Right lung (tissue), 10 donors: ENCODE measurements at places on chromosomes 16 and 17.

DNA sequence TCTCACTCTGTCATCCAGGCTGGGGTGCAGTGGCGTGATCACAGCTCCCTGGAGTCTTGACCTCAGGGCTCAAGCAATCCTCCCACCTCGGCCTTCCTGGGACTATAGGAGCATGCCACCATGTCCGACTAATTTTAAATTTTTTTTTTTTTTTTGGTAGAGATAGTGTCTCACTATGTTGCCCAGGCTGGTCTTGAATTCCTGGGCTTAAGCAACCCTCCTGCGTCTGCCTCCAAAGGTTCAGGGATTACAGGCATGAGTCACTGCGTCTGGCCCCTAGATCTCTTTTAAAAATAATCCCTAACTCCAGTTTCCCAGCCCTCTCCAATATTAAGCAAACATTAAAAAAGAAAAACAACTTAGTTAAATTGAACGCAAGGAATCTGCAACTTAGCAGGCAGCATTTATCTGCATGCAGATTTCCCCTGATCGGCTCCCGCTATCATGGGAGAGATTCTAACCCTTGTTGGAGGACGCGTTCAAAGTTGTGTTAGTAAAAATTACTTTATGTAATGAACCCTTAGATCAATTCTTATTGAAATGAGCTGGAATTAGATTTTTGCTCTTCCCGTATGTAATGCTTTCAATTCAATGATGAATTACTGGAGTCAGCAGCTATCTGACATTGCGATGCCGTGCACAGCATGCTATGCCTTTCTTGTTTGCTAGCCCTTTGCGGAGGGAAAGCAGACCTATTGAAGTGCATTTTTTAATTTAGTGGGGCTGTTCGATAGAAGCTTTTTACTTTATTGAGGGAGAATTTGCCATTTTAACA lies 171.7 kb downstream of the HAPSTR1 start:
- no peak for DNase-seq

DNA sequence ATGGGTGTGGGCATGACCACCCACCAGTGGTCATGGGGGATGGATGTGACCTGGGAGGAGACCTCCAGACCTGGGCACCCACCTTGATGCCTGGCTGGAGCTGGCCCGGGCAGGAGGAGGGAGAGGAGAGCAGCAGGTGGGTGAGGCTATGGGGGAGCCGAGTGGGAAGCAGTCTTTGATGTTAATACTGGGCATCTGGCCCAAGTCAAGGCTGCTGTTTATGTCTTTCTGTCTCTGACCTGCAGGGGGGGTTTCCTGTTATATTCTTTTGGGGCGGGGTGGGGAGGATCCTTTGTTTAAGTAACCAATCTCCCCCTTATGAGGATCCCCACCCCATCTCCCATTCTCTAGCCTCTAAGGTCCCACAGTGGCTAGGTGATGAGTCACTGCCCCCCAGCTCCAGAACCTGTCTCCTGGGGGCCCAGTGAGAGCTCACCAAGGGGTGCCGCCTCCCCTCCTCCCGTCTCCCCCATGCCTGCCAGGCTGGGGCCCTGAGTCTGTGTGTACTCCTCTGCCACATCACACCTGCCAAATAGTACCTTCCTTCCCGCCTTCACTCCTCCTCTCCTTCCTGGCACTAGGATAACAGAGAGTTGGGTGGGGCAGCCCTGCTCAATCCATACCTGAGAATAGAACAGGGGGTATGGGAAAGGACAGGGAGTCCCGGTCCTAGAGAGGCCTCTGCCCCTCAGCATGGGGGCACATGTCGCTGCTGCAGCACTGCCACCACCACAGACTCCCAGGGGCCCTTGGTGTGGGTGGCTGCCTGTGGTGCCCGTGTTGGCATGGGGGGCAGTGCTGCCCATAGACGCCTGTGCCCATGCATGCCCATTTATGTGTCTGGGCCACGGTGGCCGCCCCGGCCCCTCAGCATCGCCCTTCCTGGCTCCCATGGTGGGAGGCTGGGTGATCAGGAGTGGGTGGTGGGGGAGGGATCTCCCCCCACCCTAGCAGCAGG lies 7.3 kb downstream of the THRA start:
- DNase-seq: peak; percentile 53

DNA sequence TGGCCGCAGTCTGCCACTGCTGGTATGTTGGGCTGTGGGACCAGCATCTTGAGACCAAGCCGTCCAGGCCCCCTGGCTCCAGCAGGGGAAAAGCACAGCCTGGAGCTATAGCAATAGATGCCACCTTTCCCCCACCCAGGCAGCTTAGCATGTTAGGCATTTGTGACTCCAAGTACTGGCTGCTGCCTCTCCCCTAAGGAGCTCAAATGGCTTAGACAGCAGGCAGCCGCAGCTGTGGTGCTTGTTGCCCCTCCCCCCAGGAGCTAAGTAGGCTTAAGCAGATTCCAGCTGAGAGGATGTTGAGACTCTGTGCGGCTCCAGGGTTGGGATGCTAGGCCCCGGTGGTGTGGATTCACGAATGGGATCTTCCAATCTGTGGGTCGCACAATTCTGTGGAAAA lies 88.8 kb upstream of the ANKFN1 start:
- DNase-seq: no peak

DNA sequence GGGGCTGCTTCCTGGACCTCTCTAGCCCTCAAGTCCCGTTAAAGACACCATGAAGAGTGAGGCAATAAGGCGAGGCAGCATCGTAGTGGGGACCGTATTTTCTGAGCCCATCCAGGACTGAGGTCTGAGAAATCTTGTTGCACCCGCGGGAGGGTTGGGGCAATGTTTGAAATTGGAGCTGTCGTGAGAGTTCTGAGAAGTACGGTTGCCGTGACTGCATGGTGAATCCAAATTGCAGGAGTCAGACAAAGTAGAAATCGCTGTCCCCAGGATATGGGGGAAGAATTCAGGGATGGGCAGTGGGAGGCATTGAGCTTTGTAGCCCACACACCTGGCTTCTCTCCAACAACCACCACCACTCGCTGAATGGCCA lies 42.0 kb upstream of the RPL38 start:
- DNase-seq: no peak
